ENCODE measurements at places on chromosomes 1 and 21. TPM values are rescaled to one million over a fixed set of nuclear protein-coding genes. Genes with fewer than 3 reads are reported as not detected.

Gene CYP2J2
- 4.7 TPM for total RNA-seq

Gene MTF1
- total RNA-seq: 5.7 TPM

Gene HSPB7
- total RNA-seq: 7.3 TPM

Gene ITLN1
- total RNA-seq: 3.2 TPM

Gene ZFP69
- total RNA-seq: 3.0 TPM

Gene CRP
- total RNA-seq: not detected

Gene SLAMF9
- not detected for total RNA-seq

Gene TRPM2
- total RNA-seq: 3.2 TPM

Gene OR6K3
- not detected for total RNA-seq

Gene TUFT1
- 12.8 TPM for total RNA-seq

Data from metanephros (tissue), 2 donors.